ENCODE measurements at places on chromosomes 7 and 10. TPM values are rescaled to one million over a fixed set of nuclear protein-coding genes. Genes with fewer than 3 reads are reported as not detected.

The THSD7A gene
- total RNA-seq = 10.1 TPM

The KIF20B gene
- 2.4 TPM for total RNA-seq

The EN2 gene
- total RNA-seq = not detected

The AOC1 gene
- total RNA-seq = 0.75 TPM

- peak; percentile 73 for DNase-seq
Observed at GRCh38 chr10:24952707-24953645, 570 bp upstream of the PRTFDC1 start.

DNA sequence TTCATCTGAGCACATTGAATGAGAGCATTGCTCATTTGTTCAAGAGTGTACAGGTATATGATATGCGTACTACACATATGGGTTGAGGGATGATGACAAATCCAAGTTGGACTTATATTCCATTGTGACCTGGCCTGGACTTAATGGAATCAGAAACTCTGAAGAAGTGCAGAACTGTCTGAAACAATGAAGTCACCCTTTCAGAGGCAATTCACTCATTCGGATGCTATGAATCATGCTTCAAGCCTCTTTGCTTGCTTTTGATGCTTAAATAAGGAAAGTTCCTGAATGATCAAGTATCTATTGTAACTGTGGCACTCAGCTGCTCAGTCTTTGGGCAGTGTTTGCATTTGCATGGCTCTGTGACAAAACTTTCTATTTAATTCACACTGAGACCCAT lies 93.4 kb downstream of the ZNF365 start:
- no peak for DNase-seq

GRCh38 chr10:27998178-27998953 lies 513 bp downstream of the ODAD2 start:
- no peak for DNase-seq

Measured in ascending aorta (tissue), 2 donors.